ENCODE measurements at places on chromosomes 13 and 19.
A peak's percentile ranks its signal among the peaks of the same experiment; 100 is the strongest.

DNA sequence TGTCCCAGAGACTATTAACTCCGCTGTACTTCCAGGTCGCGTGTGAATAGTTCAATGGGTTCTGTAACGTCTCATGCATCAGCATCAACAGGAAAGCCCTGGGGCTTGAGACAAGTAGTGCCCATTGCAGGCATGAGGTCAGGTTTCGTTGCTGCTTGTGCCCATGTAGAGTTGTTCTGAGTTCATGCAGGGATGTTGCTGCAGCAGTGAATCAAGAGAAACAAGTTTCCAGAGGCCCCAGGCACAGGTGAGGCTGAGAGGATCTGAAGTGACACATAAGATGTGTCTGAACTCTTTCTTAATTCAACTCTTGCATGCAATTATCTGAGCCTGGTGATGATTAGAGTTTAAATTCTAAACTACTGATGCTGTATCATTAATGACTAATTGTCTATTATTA, 8.6 kb upstream of the ZNF283 start:
- DNase-seq = no peak

GRCh38 chr13:24274452-24275021, 34.8 kb upstream of the C1QTNF9 start:
- DNase-seq = no peak

DNA sequence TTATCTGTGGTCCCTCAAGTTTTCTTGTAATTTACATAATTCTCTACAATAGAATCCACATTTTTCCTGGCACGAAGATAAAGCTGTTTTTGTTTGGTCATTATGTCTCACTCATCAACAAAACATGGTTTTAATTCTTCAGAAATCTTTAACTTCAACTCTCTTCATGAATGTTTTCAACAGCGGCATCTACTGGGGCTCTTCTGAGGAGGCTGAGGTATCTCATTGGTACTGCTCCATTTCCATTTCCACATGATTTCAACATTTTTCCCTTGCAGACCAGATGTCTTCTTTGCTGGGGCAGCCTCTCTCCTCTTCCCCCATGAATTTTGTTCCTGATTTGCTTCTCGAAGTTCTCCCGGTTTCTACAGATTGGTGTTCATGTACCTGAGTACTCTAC, 5.8 kb upstream of the KBTBD7 start:
- DNase-seq = no peak

- DNase-seq = no peak
Measured at GRCh38 chr13:35672611-35673010, 196.1 kb upstream of the MAB21L1 start.

DNA sequence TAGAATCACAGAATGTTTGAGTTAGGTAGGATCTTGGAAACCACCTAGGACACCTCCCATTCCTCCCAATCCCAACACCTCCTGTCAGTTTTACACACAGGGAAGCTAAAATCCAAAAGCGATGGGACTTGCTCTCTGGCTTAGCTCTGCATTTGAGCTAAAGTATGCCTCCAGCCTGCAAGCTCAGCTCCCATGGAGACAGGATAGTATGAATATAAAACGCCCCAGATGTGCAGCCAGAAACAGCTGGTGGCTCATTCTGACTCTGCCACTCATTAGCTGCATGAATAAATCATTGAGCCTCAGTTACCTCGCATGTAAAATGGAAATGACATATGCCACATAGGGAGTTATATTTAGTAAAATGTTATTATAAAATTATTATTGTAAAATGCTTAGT, 336.0 kb downstream of the SUCLA2 start:
- DNase-seq = no peak

DNA sequence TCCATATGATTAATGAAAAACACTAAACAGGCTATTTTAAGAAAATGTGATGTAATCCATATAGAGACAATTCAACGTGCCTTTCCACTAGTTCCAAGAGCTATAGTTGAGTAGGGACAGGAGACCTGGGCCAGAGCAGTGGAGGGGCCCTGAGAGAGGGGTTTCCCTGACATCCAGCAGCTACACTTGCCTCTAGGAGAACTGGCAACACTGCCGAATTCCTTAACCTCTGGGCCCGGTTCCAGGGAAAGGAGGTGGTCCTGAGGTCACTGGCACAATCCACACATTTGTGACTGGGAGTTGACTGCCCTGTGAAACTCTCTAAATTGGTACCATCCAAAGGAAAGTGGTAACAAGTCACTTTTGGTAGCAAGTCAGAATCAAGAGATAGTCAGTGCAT, 264.4 kb downstream of the DCLK1 start:
- no peak for DNase-seq

- DNase-seq = no peak
Measured at GRCh38 chr19:52941941-52942385, 18.7 kb upstream of the ZNF888 start.

DNA sequence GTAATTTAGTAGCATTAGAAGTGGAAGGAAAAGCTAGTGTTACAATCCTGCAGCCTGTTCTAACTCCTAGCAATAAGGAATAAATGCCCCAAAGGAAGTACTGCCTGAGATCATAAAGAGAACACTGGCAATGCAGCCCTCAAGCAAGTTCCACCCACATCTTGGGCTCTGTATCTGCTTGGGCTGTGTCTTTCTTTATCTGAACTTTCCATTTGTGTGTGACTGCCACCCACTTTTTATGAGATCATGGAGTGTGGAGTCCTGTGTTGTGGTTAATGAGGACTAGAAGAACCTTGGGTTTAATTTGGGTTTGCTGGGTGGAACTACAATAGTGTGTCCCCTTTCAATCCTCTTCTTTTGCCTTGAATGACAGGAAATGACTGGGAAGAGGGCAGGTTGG, 38.2 kb downstream of the RFXAP start:
- no peak for DNase-seq

- no peak for DNase-seq
Measured at GRCh38 chr13:92300651-92301050, 902.2 kb downstream of the GPC5 start.

DNA sequence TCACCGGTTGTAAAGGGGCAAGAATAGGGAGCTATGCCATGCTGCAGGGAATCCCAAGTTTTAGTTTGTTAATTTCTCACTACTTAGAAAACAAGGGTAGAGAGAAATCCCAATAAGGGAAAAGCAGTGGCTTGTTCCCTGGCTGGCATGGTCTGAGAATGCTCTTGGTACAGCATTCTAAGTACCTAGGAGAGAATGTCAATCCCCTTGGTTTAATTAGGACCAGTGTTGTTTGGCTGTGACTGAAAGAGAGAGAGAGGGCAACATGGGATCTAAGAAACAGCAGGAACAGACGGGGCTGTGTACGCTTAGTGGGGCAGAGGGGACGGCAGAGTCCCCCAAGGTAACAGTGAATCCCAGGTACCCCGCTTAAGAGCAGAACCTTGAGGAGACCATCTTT, 228.8 kb downstream of the PCDH9 start:
- DNase-seq = no peak

DNA sequence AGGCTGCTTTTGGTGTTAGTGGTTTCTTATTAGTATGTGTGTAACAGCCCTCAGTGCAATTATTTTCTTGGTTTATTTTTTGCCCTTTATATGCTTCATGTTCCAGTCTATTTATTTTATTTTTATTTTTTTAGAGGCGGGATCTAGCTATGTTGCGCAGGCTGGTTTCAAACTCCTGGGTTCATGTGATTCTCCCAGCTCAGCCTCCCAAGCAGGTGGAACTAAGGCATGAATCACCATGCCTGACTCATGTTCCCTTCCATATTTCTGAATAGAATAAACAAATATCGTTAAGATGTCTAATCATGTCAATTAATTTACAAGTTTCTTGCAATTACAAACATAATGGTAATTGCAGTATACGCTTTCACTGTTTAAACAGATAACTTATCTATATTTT, 11.7 kb downstream of the SKA3 start:
- no peak for DNase-seq

- DNase-seq = no peak
Measured at GRCh38 chr19:1807695-1808394, 4.2 kb downstream of the ATP8B3 start.

DNA sequence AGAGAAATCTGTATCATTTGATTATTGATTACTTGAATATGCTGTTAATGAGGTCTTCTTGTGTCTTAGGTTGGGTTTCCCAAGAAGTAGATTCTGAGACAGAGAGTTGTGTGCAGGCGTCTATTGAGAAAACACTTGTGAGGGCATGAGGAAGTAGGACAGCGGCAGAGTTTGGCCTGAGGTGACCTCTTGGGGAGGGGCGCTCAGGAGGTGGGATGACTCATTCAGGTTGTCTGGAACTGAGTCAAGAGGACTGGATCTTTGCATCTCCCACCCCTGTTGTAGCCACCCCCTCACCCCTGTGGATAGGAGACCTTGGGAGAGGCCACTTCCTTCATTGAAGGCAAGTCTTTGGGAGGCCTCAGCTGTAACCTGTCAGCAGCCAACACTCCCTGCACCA, 35.2 kb upstream of the WDFY2 start:
- DNase-seq = no peak

GRCh38 chr19:3201072-3201700, 15.5 kb downstream of the NCLN start:
- no peak for DNase-seq

GRCh38 chr13:31468114-31468902, 268.5 kb downstream of the B3GLCT start:
- no peak for DNase-seq

- no peak for DNase-seq
Measured at GRCh38 chr13:79628463-79628862, 147.5 kb downstream of the NDFIP2 start.

DNA sequence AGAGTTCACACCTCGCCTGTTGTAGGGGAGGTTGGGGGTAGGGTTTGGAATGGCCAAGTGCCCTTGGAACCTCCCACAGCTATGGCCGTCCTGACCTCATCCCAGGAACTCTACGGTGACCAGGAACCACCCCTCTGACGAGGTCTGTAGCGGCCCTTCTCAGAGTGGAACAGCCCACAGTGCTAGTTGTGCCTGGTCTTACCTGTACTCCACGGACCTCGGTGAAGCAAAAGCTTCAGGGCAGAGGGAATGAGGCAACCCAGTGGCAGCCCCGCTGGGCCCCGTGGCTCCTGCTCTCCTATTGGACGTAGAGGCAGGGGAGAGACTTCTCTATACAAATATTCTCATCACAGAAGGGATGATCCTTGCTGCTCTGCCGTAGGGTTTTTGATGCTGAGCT, 7.1 kb downstream of the TSSK6 start:
- no peak for DNase-seq

DNA sequence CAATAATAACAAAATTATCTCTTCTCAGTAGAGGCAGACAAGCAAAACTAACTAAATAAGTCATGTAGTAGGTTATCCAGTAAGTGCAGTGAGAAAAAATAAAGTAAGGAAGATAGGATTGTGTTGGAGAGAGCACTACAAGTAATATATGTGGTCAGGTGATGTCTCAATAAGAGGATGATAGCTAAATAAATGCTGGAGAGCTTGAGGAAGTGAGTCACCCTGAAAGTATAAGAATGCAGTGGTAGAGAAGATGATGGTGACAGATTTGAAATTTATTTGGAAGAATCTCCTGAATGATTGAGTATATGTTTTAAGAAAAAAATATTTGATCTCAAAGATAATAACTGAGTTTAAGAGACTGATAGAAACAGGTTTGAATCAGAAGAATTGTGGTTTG, 152.2 kb upstream of the PRR20A start:
- no peak for DNase-seq

DNA sequence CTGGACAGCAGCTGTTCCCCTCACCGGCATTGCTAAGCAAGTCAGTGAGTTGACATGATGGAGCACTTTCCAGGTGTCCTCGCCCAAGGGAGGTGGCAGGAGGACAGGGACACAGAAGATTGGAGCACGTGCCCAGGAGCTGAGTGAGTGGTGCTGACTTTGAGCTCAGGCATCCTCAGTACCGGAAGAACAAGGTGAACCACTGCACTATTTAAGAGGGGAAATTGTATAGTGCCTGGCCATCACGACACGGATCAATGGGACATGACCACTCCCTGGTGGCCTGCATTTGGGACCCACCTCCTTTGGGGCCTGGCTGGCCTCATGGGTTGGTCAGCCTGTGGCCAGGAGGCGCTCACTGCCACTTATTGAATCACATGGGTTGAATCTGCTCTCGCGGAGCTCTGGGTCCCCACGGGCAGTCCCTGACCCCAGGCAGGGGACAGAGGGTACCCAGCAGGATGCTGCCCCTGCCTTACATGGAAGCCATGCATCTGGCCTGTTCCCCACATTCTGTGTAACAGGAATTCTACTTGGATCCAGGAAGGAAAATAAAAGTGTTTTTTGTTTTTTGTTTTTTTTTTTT, 206.9 kb upstream of the ZNF536 start:
- DNase-seq = no peak

- DNase-seq = no peak
Measured at GRCh38 chr13:101763191-101763590, 310.7 kb downstream of the ITGBL1 start.

- DNase-seq = peak; percentile 85
Measured at GRCh38 chr13:51286135-51287002, 53.1 kb upstream of the SERPINE3 start.

- DNase-seq = no peak
Measured at GRCh38 chr13:30607908-30608307, 9.8 kb upstream of the USPL1 start.

DNA sequence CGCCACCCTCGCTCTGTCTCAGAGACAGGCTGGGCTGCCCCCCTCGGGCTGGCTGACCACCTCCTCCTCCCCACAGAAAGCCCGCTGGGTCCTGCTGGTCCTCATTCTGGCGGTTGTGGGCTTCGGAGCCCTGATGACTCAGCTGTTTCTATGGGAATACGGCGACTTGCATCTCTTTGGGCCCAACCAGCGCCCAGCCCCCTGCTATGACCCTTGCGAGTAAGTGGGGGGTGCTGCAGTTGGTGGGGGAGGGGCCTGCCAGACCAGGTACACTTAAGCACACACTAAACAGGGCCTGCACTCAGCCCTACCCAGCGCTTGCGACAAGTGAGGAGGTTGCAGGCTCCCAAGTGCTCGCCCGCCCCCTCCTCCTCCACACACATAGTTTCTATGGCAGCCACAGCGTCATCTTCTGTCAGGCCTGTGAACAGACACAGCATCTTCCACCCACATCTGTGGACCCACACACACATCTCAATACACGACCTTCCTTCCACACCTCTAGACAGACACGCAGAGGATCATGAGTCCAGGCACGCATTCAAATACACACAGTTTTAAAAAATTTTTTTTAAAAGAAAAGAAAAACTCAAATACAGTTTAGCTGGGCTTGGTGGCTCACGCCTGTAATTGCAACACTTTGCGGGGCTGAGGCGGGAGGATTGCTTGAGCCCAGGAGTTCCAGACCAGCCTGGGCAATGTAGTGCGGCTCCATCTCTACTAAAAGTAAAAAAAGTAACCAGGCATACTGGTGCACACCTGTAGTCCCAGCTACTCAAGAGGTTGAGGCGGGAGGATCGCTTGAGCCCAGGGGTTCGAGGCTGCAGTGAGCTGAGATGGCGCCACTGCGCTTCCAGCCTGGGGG, 18.4 kb downstream of the PLD3 start:
- DNase-seq = no peak

DNA sequence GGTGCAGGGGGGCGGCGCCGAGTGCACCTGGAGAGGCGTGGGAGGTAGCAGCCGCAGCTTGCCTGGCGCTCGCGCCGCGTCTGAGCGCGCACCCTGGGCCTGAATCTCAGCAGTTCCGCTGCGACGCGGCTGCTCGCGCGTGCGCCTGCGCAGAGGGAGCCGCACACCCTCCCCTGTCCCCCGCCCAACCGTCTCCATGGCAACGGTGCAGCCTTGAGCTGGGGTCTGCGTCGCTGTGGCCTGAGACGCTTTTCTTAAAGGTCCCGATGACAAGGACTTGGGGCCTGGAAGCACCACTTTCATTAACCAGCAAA, at the start of gene PNMA8B:
PNMA8B (minus strand) TSS at position 82 of the 314 bp plus-strand sequence. CDS start 402 bp downstream, outside the sequence.
- peak; percentile 62 for DNase-seq

Data from hypothalamus (tissue), 51 donors.